ENCODE measurements at places on chromosomes 5 and 9.

DNA sequence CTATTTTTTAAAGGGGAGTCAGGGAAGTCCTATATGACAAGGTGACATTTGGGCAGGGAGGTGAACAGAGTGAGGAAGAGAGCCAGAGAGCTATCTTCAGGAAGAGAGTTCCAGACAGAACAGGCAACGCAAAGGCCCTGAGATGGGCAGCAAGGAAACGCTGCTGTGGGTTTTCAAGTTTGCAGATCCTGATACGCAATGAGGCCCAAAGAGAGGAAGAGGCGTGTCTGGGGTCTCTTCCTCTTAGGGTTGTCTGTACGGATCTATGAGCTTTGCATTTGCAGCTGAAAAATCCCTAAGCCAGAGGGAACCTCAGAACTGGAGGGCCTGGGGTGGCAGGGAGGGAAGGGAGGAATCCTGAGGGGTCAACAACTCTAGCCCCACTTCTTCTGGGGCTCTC, 13.6 kb downstream of the FAT2 start:
- DNase-seq: no peak

DNA sequence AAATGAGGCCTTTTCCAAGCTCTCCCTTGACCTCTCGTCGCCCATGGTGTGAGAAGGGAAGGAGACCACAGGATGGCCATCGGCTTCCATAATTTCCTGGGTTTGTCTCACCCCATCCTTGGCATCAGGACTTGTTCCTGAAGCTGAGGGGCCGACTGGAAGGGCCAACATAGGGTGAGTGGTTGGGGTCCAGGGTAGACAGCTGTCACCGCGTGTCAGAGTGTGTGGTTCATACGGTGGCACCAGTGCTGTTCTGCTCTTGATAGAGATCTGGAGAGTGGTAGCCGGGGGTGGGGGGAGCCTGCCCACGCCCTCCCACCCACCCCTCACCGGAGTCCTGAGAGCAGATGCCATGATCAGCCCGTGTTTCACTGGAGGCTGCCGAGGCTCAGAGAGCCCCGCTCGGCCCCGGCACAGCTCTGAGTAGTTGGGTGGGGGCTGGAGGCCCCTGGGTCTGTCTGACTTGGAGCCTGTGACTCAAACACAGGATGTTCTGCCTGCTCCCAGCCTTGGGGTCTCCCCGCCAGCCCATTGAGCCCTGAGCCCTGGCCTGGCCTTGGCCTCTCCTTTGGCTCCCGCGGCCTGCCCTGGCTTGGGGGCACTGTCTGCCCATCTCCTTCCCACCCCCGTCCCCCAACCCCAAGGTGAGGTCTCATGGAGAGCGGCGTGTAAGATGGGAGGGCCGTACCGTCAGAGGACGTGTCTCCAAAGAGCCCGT, 53.1 kb upstream of the IER5L start:
- DNase-seq: no peak

GRCh38 chr9:79877943-79878602, 306.3 kb downstream of the TLE4 start:
- DNase-seq: no peak

DNA sequence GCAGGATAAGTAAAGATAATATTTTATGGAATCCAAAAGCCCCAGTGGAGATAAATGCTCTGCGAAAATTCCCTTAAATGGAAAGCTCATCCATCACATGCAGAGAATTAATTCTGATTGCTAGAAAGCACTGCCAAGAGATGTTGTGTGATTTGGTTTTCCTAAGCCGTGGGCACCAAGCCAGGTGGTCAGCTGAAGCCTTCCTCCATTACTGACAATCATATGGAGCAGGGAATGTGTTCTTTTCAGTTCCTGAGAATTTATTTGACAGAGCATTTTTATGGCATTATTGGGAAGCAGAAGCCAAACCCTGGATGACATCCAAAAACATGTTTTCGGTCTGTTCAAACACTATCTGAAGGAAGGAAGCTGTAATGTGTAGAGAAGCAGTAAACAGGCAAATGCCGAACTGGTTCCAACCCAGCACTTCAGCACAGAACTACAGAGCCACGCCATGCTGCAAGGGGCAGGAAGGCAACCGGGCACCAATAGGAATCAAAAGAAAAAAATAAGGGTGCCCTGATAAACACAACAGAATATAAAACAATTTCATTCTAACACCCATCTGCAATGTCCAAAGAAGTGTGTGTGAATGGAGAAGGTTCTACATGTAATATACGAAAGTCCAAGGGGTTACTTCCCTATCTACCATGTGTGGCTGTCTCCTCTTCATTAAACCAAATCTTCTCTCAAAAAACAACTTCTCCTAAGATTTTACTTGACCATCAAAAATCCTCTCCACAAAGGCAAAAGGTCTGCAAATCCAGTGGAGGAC, 12.3 kb downstream of the ARSB start:
- no peak for DNase-seq

- DNase-seq: no peak
These were observed 30.6 kb downstream of the BAAT start for GRCh38 chr9:101354143-101354764.

GRCh38 chr5:50751064-50751657, 84.7 kb downstream of the PARP8 start:
- no peak for DNase-seq

- DNase-seq: no peak
These were observed 61.8 kb upstream of the PTPRD start for GRCh38 chr9:10674586-10674985.

- DNase-seq: no peak
These were observed 28.7 kb downstream of the ROR2 start for GRCh38 chr9:91921371-91921770.

- DNase-seq: no peak
These were observed 40.9 kb downstream of the TJP2 start for GRCh38 chr9:69214939-69215338.

DNA sequence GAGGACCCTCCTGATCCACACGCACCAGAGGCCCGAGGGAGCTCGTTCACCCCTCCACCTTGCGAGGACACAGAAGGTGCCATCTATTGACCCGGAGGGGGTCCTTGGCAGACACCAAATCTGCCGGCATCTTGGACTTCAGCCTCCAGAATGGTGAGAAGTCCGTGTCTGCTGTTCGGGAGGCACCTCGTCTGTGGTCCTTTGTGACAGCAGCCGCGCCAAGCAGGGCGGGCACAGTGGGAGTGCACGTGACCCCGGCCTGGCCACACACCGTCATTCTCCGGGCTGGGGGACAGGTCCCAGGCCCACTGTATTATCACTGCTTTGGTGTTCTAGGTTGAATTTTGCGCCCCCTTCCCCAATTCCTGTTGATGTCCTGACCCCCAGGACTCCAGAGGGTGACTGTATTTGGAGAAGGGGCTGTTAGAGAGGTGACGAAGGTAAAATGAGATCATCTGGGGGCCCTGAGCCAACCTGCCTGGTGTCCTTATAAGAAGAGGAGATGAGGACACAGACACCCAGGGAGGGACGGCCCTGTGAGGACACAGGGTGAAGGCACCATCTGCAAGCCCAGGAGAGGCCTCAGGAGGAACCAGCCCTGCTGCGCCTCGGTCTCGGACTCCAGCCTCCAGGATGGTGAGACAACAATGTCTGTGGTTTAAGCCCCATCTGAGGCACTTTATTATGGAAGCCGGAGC, 15.7 kb downstream of the LPCAT1 start:
- DNase-seq: no peak

GRCh38 chr5:87010736-87011135, 256.9 kb upstream of the RASA1 start:
- DNase-seq: no peak

- no peak for DNase-seq
These were observed 610 bp downstream of the PSIP1 start for GRCh38 chr9:15509931-15510788.

- DNase-seq: no peak
These were observed 176.6 kb upstream of the SH3GL2 start for GRCh38 chr9:17402309-17402708.

- DNase-seq: no peak
These were observed 15.5 kb upstream of the SLC36A3 start for GRCh38 chr5:151318850-151319732.

GRCh38 chr9:19156026-19156474, 28.8 kb upstream of the PLIN2 start:
- DNase-seq: no peak

- DNase-seq: no peak
These were observed 68.8 kb upstream of the NTRK2 start for GRCh38 chr9:84600739-84601138.

DNA sequence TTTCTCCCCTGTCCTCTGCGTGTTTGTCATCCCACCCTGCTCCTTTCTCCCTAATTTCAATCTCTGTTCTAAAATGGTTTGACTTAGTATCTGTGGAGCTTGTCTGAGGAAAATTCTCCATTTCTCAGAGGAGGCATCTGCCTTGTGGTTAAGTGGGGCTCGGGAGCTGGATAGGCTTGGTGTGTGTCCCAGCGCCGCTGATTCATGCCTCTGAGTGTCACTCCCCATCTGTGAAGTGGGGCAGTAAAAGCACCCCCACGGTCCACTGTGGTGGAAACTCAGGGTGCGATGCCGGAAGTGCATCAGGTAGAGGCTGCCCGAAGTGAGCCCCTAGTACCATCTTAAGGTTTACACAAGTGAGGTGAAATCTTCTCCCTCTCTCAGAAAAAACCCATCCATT, 37.6 kb downstream of the LRSAM1 start:
- no peak for DNase-seq

GRCh38 chr5:154081246-154081645, 42.5 kb downstream of the MFAP3 start:
- DNase-seq: no peak

DNA sequence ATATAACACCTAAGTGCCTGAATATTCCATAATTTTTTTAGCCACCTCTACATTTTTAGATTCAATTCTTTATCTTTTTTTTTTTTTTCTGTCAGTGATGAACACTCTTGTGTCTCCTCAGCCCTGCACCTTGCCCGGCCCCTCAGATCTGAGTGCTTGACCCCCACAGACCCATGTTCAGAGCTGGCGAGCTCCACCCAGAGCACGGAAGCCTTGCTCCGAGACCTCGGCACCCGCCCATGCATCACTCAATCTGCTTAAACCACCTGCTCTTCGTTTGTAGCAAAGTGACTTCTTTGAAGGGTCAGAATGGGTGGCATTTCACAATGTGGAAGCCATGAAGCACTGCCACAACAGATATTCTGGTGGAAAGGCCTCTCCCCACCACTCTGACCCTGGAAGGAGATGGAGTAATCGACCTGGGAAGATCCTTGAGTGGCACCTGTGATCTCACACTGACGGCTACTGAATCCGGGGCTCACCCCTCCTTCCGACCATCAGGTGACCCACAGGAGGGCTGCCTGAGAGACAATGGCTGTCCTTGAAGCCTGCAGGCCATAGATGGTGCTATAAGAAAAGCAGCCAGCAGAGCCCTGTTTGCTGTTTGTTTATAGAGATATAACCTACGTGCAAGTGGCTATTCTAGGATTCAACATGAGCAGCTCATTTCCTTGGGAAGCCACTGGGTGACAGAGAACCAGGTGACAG, 261.1 kb upstream of the IRX4 start:
- no peak for DNase-seq

DNA sequence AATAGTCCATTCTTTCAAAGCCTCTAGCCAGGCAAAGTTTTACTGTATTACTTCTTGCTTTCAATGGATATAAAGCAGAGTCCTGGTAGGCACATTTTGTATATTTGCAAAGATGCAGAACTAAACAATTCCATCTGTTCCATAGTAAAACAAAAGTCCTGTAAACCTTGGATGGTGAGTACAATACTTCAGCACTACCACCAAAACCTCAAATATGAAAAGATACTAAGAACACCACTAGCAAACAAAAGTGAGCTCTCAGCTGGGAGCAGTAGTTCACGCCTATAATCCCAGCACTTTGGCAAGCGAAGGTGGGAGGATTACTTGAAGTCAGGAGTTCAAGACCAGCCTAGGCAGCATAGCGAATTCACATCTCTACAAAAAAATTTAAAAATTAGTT, 195.0 kb downstream of the MSX2 start:
- DNase-seq: no peak

DNA sequence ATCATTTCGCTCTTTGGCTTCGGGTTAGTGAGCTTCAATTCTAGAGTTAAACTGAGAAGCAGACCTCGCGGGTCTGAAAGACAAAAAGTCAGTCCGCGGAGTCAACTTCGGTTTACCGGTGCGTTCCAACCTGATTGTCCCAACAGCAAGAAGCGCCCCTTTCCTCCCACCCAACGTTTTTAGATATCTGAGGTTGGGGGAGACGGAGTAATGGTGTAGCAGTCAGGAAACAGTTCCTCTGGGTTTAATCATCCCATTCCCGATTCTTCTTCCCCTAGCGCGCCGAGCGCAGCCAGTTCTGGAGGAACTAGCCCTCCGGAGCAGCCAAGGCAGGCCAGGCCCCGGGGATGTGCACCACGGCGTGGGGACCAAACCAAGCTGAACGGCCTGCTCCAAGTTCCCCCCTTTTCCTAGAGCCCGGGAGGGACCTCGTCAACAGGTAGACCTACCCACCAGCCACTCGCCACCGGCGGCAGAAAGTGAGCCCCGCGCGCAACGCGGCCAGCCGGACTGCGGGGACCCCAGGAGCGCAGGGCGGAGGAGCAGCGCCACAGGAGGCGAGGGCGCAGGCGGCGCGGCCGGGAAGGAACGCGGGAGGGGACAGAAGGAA, 622 bp upstream of the ISL1 start:
- no peak for DNase-seq

GRCh38 chr5:108798513-108799265, 51.0 kb downstream of the FER start:
- no peak for DNase-seq

GRCh38 chr9:136725612-136726011, 13.2 kb downstream of the DIPK1B start:
- DNase-seq: peak; percentile 52

DNA sequence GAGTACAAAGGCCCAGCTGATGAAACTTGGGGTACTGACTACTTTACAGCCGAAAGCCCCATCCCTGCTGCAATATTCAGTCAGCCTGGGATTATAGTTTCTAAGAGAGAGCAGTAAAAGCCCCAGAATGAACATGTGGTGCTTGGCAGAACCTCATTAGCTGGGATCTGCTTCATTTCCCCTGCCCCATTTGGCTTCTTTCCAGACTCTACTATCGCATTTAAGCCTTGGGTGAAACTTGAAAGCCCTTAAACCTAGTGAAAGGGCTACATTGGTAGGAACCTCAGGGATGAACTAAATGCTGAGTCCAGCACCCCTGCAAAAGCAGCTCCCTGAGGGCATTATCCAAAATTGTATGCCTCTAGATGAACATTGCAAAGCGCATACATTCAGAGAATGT, 631.1 kb downstream of the ACTL7B start:
- no peak for DNase-seq

DNA sequence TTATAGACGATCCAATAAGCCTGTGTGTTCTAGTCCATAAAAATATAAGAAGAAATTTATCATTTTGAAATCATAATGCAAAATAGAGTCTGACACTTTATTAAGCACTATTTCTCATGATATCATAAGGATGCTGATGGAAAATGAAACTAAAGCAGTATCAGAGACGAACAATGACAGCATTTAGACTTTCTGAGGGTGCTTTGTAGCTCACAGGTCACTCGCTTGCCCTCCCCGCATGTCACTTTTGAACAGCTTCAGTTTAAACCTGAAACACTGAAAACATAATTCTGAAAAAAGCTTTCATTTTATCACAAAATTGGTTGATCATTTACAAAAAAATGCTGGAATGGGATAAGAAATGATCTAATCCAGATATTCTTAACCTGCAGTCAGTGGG, 247.1 kb downstream of the EBF1 start:
- no peak for DNase-seq
